ENCODE measurements at places on chromosomes 3 and 15.

DNA sequence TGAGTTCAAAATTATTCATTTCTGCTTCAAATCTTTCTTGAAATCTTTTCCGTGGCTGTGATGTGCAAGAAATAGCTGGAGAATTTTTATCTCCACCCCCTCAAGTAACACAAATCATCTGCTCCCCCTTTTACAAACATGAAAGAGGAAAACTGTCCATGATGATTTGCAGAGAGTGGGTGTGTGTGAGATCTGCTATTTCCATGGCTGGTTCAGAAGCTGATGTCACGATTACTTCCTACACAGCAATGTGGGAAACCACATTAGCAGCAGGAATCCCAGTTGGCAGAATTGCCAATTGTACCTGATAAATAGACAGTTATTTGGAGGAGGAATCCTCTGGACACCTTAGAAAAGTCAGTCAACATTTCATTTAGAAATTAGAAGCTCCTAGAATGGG lies 75.2 kb upstream of the GRM7 start:
- DNase-seq: no peak

DNA sequence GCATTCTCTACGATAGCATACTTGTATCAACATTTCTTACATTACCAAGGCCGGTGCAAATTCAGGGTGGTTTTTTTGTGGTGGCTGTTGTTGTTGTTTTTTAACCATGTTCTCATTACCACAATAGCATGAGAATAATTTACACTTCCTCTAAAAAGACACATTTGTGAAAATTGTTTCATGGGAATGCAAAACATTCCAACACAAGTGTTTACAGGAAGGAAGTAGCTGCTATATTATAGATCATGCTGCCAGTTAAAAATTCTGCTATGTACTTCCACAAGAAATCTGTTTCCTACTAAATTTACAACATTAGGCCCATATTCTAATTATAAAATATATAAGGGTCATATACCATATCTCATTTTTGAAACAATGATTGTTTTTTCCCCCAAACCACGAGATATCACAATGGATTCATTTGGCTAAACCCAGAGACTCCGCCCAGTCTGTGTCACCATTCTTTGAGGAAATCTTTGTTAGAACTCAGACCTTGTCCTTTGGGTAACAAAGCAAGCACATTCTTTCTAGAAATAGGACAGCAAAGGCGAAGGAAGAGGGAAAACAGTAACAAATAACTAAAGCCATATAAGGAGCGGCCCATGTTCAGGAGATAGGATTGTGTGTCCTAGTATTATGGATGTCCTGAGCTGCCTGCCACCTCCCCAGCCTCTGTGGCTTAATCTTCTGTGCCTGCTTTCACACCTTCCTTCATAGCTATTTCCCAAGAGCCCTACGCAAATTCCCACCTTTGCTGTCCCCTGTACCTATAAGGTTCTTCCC lies 60.1 kb downstream of the UACA start:
- DNase-seq: peak; percentile 45

- no peak for DNase-seq
Measured at GRCh38 chr3:128537091-128537703, 44.2 kb upstream of the GATA2 start.

DNA sequence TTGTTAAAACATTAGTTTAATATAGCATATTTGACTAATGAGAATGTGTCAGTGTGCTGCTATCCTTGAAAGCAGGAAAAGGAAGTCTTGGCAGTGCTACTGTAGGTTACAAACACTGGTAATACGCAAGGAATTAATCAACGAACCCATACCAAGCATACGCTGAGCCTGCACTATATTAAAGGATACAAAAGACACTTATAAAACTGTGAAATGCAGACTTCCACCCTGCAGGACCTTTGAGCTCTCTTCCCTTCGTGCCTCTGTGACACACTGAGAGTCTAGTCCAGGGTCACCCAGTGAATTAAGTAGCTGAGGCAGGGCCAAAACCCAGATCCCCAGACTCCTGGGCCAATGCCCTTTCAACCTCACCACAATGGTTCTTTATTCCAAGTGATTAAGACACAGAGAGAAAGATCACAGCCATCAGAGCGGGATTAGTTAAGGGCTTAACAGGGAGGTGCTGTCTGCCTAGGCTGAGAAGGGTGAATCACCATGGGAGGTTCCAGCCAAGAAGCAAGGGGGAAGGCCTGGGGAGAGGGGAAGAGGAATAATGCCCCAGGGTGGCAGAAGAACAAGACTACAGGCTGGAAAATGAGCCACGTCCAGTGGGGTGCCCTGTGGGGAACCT lies 6.8 kb downstream of the ANXA2 start:
- DNase-seq: peak; percentile 90

DNA sequence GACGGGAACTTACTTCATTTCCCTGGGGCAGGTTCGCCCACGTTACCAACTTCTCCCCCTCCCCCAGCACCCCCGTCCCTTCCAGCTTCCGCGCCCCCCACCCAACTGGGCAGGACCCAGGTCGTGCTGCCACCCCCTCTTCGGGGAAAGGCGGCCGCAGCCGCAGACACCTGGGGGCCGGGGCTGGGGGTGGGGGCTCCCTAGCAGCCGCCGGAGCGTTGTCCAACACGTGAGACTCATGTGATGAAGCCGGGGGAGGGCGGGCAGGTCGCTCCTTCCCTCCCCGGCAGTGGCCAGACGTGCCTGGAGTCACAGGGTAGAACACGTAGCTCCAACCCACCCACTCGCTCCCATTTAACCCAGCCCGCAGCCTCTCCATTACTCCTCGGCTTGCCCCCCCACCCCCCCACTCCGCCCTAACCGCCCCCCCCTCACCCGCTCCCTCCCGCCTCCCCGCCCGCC lies 240 bp upstream of the BHLHE40 start:
- peak; percentile 98 for DNase-seq

DNA sequence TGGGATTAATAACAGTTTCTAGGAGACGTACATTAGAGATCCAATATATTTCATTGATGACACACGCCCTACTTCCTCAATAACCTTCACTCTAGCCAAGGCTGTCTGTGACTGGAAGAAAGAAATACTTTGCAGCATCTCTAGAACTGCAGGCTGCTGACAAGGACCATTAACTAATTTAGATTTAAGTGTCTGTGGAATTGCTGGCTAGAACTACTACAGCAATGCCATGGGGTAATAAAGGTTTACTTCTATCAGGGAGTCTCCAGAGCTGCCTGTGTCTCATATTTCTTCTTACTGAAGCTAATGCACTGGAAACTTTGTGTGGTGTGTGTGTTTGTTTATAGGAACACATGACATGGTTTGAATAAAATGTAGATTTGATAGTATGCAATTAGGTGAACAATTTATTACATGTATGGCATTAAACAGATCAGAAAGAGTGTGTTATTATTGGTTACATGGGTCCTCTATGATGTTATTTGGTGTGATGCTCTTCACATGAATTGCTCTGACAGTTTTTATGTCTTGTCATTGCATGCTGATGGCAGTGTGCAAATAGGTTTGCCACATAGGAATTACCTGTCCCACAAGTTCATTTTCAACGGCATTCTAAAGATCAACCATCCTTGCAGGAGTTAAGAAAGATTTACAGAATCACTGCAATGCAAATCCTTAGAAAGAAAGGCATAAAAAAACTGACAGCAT lies 916.2 kb upstream of the CADM2 start:
- no peak for DNase-seq

DNA sequence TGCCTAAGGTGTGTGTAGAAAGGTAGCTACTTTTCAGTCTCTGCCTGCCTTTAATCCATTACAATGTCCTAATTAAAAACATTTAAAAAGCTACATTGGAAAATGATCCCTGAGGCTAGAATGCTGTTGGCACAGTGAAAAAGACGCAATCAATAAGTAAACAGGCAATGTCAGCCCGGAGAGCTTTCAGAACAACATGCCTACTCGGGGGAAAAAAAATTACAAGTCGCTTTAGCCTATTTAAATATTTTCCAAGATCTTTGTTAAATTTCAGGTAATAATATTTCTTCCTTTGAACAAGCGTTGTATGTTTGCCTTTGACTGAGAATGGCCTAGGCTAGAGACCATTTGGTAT lies 46.6 kb upstream of the CD47 start:
- no peak for DNase-seq
